Lower lobe of right lung (tissue), 2 donors: ENCODE measurements at places on chromosomes 4 and X. TPM values are rescaled to one million over a fixed set of nuclear protein-coding genes. Genes with fewer than 3 reads are reported as not detected.
A peak's percentile ranks its signal among the peaks of the same experiment; 100 is the strongest.

SPANXN4 gene
- not detected for total RNA-seq

FAM9C gene
- total RNA-seq, result not detected

EDNRA gene
- 25.7 TPM for total RNA-seq

TRPC5OS gene
- total RNA-seq, result not detected

ZNF711 gene
- total RNA-seq, result 1.2 TPM

EGF gene
- total RNA-seq, result 3.5 TPM

MAGEB3 gene
- total RNA-seq, result not detected

SRPX gene
- total RNA-seq, result 59.0 TPM

TMSB15A gene
- total RNA-seq, result 1.8 TPM

NFXL1 gene
- total RNA-seq, result 13.4 TPM

LRRC66 gene
- total RNA-seq, result 0.21 TPM

DDIT4L gene
- 0.92 TPM for total RNA-seq

RASGEF1B gene
- total RNA-seq, result 63.0 TPM

SMIM31 gene
- 0.83 TPM for total RNA-seq

ATP2B3 gene
- not detected for total RNA-seq

GPC3 gene
- 50.2 TPM for total RNA-seq

DNA sequence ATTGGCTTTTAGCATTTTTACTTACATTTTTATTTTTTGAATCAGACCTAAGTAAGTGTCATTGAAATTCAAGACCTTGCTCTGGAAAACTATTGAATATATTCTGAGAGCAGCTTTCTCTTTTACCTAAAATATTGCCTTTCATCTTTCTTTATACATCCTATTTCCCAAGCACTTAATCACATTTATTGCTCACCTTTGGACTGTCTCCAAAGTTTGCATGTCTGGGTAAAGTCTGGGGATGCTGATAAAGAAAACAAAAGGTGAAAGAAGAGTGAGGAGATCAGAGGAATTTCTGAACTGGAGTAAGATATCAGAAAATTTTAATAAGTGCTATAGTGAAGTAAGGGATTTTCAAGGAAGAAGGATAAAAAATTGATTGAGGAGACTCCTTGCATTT lies 308.5 kb upstream of the AADAT start:
- no peak for DNase-seq

GRCh38 chrX:154804261-154804956 lies 876 bp downstream of the MPP1 start:
- peak overlapping the region; percentile 72 for H3K27ac ChIP-seq
- peaks cover 20% of the 10 kb centered on the region for H3K4me1 ChIP-seq
- no peak for DNase-seq
- no peaks in the 10 kb centered on the region for H3K36me3 ChIP-seq
- no peaks in the 10 kb centered on the region for H3K27me3 ChIP-seq

DNA sequence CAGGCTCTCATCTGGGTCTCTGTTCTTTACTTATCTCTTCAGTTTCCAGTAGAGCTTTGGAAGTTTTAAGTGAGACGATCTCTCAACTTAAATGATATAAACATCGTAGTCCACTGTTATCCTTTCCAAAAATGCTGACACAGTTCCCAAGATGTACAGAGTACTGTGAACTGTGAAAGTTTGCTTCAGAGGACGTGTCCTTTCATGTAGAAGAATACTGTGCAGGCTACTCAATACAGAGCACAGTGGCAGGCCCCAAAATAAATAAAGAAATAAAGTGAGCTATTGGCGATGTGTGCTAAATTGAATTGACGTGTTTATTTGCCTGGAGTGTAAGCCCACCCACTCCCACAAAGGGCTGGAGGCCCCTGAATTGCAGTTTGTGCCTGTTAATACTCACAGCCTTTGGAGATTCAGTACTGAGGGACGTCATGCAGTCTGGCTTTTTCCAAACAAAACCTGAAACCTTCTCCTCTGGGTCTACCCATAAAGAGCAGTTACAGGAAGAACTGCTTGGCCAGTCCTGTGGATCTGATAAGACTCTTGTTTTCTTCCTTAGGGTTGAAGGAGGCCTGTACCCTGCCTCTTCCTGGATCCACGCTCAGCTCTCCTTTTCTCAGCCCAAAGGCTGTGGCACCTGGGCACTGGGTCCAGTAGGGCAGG lies 66.1 kb downstream of the SOWAHB start:
- no peaks in the 10 kb centered on the region for H3K36me3 ChIP-seq
- H3K4me1 ChIP-seq, result peaks cover 21% of the 10 kb centered on the region
- peak overlapping the region; percentile 78 for H3K27ac ChIP-seq
- no peak for DNase-seq
- H3K27me3 ChIP-seq, result no peaks in the 10 kb centered on the region

DNA sequence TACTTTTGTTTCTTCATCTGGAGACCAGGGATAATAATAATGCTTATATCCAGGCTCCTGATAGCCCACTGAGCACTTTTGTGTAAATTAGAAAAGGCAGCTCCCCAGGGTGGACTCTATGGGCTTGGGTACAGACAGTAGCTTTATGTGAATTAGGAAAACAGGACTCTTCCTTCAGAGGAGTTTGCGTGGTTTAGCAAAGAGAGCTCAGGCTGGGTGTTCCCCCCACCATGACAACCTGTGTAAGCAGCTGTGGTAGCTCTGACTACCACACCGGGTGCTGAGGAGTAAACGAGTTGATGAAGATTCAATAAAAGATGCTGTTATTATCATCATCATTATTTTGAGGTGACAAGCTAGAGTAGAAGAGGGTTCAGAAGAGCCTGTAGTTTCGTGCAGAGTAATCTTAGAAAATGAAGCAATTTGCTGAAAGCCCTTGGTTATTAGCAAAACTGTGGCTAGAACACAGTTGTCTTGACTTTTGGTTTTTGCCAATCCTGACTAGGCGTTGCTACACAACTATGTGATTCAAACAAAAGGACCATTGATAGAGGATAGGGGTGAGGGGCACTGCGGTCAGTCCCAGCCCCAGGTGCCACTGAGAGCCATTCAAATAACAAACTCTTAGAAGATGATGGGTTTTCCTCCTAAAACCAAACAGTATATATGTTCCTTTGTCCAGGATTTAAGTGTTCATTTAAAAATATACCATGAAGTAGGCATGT lies 60.6 kb upstream of the LIMCH1 start:
- H3K4me1 ChIP-seq, result peaks cover 8% of the 10 kb centered on the region
- H3K27me3 ChIP-seq, result no peaks in the 10 kb centered on the region
- H3K36me3 ChIP-seq, result no peaks in the 10 kb centered on the region
- DNase-seq, result no peak

GRCh38 chrX:93319609-93320008 lies 353.8 kb downstream of the NAP1L3 start:
- no peak overlapping the region for H3K27ac ChIP-seq
- H3K36me3 ChIP-seq, result no peaks in the 10 kb centered on the region
- H3K4me1 ChIP-seq, result no peaks in the 10 kb centered on the region
- H3K4me3 ChIP-seq, result no peak overlapping the region
- no peaks in the 10 kb centered on the region for H3K27me3 ChIP-seq
- no peak for DNase-seq

- H3K36me3 ChIP-seq, result no peaks in the 10 kb centered on the region
- DNase-seq, result no peak
- H3K27me3 ChIP-seq, result peaks cover 4% of the 10 kb centered on the region
- H3K4me3 ChIP-seq, result no peak overlapping the region
- H3K27ac ChIP-seq, result no peak overlapping the region
These were observed 94.9 kb upstream of the TBC1D9 start for GRCh38 chr4:140851032-140851636.

- H3K27ac ChIP-seq, result no peak overlapping the region
- H3K4me3 ChIP-seq, result no peak overlapping the region
- no peaks in the 10 kb centered on the region for H3K27me3 ChIP-seq
These were observed 196.4 kb downstream of the DTHD1 start for GRCh38 chr4:36477861-36478260.

DNA sequence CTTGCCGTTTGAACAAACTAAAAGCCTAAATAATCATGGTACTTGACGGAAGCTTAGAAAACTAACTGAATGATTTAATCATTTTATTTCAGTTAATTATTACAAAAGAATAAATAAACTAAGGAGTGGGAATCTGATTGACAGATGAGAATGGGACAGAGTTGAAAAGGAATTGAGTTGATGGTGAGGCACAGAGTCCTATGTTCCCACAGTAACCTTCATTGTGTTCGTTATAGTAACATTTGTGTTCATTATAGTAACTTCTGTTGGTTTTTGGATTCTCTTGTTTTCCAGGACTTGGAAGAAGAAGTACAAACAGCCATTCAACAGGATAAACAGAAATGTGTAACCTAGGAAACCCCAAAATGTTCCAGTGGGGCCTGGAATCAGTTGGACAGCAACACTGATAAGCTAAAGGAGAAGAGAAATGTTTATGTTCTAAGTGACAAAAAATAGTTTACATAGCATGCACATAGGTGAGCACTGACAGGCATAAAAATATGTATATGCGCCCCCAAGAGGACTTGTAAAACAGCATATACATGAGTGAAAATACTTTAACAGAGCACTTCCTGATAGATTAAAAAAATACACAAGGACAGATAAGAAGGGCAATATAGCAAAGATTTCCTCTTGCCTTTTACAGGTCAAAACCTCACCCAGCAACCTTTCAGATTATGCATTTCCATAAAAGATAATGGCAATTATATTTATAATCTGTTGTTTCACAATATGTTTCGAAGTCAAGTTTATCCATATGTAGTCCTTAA lies 218.6 kb upstream of the HTR2C start:
- H3K4me1 ChIP-seq, result no peaks in the 10 kb centered on the region
- no peak overlapping the region for H3K27ac ChIP-seq
- H3K36me3 ChIP-seq, result no peaks in the 10 kb centered on the region
- no peak for DNase-seq
- no peak overlapping the region for H3K4me3 ChIP-seq
- no peaks in the 10 kb centered on the region for H3K27me3 ChIP-seq

- H3K27me3 ChIP-seq, result no peaks in the 10 kb centered on the region
- no peak overlapping the region for H3K4me3 ChIP-seq
- no peaks in the 10 kb centered on the region for H3K4me1 ChIP-seq
- H3K36me3 ChIP-seq, result no peaks in the 10 kb centered on the region
- H3K27ac ChIP-seq, result no peak overlapping the region
These were observed 61.8 kb downstream of the MAGED1 start for GRCh38 chrX:51955200-51955599.

GRCh38 chrX:14504960-14505538 lies 24.3 kb upstream of the GLRA2 start:
- H3K36me3 ChIP-seq, result no peaks in the 10 kb centered on the region
- H3K4me1 ChIP-seq, result no peaks in the 10 kb centered on the region
- no peak for DNase-seq
- H3K4me3 ChIP-seq, result no peak overlapping the region
- no peaks in the 10 kb centered on the region for H3K27me3 ChIP-seq

GRCh38 chr4:78703079-78703478 lies 73.1 kb upstream of the BMP2K start:
- no peak for DNase-seq
- H3K36me3 ChIP-seq, result no peaks in the 10 kb centered on the region
- H3K27ac ChIP-seq, result no peak overlapping the region

- no peak overlapping the region for H3K4me3 ChIP-seq
- no peak overlapping the region for H3K27ac ChIP-seq
- no peaks in the 10 kb centered on the region for H3K27me3 ChIP-seq
- DNase-seq, result no peak
- no peaks in the 10 kb centered on the region for H3K4me1 ChIP-seq
These were observed 58.5 kb upstream of the PRDM8 start for GRCh38 chr4:80138551-80139538.

- no peaks in the 10 kb centered on the region for H3K36me3 ChIP-seq
- H3K27ac ChIP-seq, result no peak overlapping the region
- DNase-seq, result no peak
- H3K4me1 ChIP-seq, result no peaks in the 10 kb centered on the region
- no peak overlapping the region for H3K4me3 ChIP-seq
These were observed 6.4 kb upstream of the BRWD3 start for GRCh38 chrX:80816051-80816450.

GRCh38 chr4:188435381-188435780 lies 296.1 kb downstream of the TRIML1 start:
- no peaks in the 10 kb centered on the region for H3K27me3 ChIP-seq
- no peak for DNase-seq
- H3K27ac ChIP-seq, result no peak overlapping the region

DNA sequence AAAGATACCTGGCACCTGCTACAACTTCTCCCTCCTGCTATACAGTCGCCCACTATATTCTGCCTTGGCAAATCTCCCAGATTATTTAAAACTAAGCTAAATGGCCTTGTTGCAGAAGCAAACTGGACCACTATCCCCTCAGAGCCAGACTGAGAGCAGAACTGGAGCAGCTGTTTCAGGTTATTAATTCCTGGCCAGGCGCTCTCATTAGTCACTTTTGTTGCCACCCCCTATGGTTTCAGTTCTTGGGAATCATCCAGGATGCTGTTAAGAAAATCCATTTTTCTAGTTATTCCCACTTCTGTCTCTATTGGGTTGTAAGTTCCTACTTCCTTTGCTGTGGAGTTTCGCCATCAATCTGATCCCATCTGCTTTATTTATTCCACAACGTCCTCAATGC lies 30.1 kb downstream of the ADGRA3 start:
- H3K36me3 ChIP-seq, result no peaks in the 10 kb centered on the region
- H3K4me1 ChIP-seq, result peaks cover 9% of the 10 kb centered on the region
- no peak overlapping the region for H3K27ac ChIP-seq
- no peak overlapping the region for H3K4me3 ChIP-seq
- H3K27me3 ChIP-seq, result no peaks in the 10 kb centered on the region

DNA sequence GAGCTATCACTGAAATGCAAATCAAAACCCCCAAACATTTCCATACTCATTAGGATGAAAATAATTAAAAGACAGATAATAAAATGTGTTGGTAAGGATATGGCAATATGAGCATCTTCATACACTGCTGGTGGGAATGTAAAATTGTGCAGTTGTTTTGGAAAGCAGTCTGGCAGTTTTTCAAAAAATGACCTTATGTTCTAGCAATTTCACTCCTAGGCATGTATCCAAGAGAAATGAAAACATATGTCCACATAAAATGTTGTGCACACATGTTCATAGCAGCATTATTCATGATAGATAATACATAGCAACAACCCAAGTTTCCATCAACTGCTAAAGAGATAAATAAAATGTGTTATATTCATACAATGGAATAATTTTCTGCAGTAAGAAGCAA lies 14.8 kb upstream of the GPRASP2 start:
- no peaks in the 10 kb centered on the region for H3K4me1 ChIP-seq
- H3K36me3 ChIP-seq, result no peaks in the 10 kb centered on the region
- no peak for DNase-seq
- no peak overlapping the region for H3K4me3 ChIP-seq
- H3K27ac ChIP-seq, result no peak overlapping the region

GRCh38 chr4:136865526-136865925 lies 666.8 kb downstream of the PCDH18 start:
- H3K27ac ChIP-seq, result no peak overlapping the region
- no peak for DNase-seq
- no peak overlapping the region for H3K4me3 ChIP-seq
- H3K27me3 ChIP-seq, result no peaks in the 10 kb centered on the region
